Left ventricle myocardium inferior (tissue), 1 donor: ENCODE measurements at places on chromosomes 1 and 21.

DNA sequence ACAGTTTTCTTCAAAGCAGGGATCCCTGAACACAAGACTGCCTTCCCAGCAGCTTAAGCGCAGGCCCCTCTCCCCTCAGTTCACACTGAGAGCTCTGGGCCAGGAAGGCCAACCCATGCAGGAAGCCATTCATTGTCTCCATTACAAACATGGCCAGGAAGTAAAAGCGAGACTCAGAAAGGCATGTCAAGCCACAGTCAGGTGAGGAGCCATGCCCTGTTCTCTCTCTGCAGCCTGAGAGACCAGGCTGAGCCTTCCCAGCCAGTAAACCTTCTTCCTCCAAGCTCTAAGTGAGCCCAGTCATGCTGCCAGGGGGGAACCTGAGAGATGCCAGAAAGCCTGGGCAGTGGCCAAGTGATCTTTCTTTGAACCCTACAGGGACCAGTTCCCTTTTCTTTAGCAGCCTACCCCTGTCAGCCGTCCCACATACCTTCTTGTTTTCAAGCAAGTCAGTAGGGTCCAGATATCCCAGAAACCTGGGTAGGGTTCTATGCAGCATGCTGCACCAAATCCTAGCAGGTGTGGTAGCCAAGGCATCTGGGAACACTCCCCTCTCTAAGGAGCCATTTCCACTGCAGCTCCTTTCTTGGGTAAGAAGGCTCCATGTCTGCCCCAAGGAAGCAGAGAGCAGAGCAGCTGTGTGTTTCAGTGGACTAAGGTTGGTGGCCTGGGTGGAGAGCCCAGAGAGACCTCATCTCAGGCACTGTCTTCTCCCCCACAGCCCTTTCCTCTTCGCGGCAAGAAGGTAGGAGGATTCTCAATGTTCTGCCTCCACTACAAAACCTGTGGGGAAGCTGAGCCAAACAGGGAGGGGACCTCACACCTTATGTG, 977 bp downstream of the TRAF3IP3 start:
- H3K4me3 ChIP-seq, result peak overlapping the region; percentile 14
- no peak for DNase-seq
- H3K27me3 ChIP-seq, result no peaks in the 10 kb centered on the region
- peak overlapping the region; percentile 16 for H3K27ac ChIP-seq

GRCh38 chr1:115456441-115456961, 118.5 kb upstream of the NGF start:
- no peaks in the 10 kb centered on the region for H3K36me3 ChIP-seq
- DNase-seq, result no peak
- H3K4me1 ChIP-seq, result peaks cover 29% of the 10 kb centered on the region

DNA sequence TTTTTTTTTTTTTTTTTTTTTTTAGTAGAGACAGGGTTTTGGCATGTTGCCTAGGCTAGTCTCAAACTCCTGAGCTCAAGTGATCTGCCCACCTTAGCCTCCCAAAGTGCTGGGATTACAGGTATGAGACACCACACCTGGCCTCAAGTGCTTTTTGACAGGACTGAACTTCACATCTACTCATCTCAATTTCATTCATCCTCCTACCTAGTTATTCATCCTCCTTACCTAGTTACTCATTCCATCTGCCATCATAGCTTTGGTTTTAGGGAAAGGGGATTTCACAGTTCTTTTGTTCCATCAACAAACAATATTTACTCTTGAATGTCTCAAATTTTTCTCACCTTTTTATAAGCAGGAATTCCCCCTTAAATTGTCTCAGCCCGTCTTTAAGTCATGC, 38.6 kb upstream of the RALGPS2 start:
- DNase-seq, result no peak
- H3K36me3 ChIP-seq, result no peaks in the 10 kb centered on the region
- H3K27me3 ChIP-seq, result no peaks in the 10 kb centered on the region
- no peak overlapping the region for H3K27ac ChIP-seq

- no peaks in the 10 kb centered on the region for H3K36me3 ChIP-seq
- H3K4me1 ChIP-seq, result no peaks in the 10 kb centered on the region
- no peak overlapping the region for H3K27ac ChIP-seq
- no peak for DNase-seq
Measured at GRCh38 chr1:29330856-29331255, 94.5 kb downstream of the PTPRU start.

GRCh38 chr1:203644661-203645510, 18.3 kb downstream of the ATP2B4 start:
- H3K4me1 ChIP-seq, result peaks cover 96% of the 10 kb centered on the region
- H3K27me3 ChIP-seq, result no peaks in the 10 kb centered on the region
- H3K36me3 ChIP-seq, result peaks cover 3% of the 10 kb centered on the region
- no peak overlapping the region for H3K4me3 ChIP-seq

DNA sequence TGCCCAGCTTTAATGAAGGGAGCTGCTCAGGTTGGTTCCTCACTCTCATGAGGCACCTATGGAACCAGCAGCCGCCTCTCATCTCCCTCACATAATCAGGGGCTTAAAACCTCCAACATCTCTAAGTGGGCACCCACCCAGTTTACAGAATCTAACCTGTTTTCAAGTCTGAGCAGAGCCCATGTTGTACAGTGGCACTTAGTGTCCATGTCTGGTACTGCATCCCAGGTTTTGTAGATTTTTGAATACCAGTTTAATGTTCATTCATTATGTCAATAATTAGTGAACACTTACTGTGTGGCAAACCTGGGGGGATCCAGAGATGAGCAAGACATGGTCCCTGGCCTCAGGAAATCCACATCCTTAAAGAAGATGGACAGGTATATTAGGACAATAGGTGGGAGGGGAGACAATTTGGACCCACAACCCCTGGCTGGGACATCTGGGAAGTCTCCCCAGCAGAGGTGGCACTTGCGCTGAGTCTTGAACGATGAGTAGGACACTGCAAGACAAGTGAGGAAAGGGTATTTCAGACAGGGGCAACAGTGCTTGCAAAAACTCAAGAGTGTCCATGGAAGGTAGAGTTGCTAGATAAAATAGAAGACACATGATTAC, 83.3 kb downstream of the LACTBL1 start:
- H3K36me3 ChIP-seq, result peaks cover 4% of the 10 kb centered on the region
- H3K4me3 ChIP-seq, result no peak overlapping the region
- DNase-seq, result no peak
- no peak overlapping the region for H3K27ac ChIP-seq
- H3K4me1 ChIP-seq, result no peaks in the 10 kb centered on the region
- H3K27me3 ChIP-seq, result peaks cover 6% of the 10 kb centered on the region
